ENCODE measurements at places on chromosomes 3 and 15.
A peak's percentile ranks its signal among the peaks of the same experiment; 100 is the strongest.

GRCh38 chr3:54671511-54671910 is 256.3 kb downstream of the LRTM1 start:
- no peak for DNase-seq

- no peak for DNase-seq
Measured at GRCh38 chr3:72601060-72601459, 247.2 kb downstream of the SHQ1 start.

DNA sequence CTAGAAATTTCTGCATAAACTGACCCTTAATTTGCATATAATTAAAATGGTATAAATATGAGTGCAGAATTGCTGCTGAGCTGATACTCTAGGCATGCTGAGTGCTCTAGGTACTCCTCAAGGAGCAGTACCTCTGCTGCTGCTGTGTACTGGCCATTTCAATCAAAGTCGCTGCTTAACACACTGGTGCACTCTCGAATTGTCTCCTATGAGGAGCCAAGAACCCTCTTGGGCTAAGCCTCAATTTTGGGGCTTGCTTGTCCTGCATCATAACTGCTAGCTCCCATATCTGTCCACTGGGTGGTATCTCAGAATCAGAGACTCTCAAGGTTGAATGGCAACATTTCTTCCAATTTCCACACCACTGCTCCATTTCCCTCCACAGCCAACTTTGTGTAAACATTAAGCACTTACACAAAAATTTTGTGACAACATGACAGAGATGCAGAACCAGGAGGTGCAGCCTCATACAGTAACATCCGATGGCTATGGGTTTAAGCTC is 82.5 kb downstream of the XXYLT1 start:
- DNase-seq, result no peak

GRCh38 chr3:9324944-9325343 is 37.9 kb upstream of the THUMPD3 start:
- DNase-seq, result no peak

GRCh38 chr3:133413161-133414020 is 13.5 kb downstream of the BFSP2 start:
- peak; percentile 21 for DNase-seq

DNA sequence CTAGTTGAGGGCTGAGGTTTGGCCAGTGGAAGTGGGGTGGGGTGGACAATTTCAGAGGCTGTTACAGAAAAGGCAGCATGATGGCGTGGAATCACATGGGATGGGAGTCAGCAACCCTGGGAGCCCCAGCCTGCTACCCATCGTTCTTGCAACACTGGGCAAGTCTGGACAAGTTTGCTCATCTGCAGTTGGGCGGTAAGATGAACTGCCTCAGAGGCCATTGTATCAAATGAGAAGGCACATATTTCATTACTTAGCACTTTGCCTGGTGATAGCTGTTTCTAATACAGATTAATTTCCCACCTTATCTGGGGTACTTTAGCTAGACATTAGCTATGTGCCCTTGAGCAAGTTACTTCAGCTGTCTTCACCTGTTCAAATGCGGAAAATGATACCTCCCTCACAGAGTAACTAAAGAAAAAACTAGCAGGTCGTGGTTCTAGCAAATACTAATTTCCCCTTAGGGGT is 248.9 kb downstream of the THSD4 start:
- no peak for DNase-seq

GRCh38 chr3:172256101-172256734 is 192.0 kb downstream of the GHSR start:
- peak; percentile 60 for DNase-seq

- DNase-seq, result no peak
Measured at GRCh38 chr3:14373753-14374376, 28.5 kb upstream of the SLC6A6 start.

GRCh38 chr15:83515164-83515563 is 68.0 kb downstream of the SH3GL3 start:
- DNase-seq, result no peak

DNA sequence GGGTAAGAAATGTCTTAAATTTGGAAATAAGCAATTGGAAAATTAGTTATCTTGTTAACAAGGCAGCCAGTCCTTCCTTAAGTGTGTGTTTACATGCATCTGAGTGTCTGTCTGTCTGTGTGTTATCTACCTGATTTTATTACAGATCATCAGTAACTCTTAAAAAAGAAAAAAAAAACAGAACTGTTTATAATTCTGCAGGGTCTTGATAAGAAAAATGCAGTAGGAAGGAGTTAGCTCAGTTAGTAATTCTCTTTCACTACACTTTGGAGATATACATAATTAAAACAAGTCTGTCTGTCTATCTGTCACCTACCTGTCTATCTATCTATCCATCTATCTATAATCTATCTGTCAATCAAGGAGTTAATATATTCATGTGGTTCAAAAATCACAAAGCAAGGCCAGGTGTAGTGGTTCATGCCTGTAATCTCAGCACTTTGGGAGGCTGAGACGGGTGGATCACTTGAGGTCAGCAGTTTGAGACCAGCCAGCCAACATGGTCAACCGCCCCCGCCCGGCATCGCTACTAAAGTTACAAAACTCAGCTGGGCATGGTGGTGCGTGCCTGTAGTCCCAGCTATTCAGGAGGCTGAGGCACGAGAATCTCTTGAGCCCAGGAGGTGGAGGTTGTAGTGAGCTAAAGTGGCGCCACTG is 135.5 kb upstream of the SGO1 start:
- DNase-seq, result no peak

GRCh38 chr3:32220006-32220405 is 18.5 kb upstream of the CMTM8 start:
- DNase-seq, result no peak

GRCh38 chr15:71153823-71154524 is 38.7 kb downstream of the THSD4 start:
- DNase-seq, result peak; percentile 40

DNA sequence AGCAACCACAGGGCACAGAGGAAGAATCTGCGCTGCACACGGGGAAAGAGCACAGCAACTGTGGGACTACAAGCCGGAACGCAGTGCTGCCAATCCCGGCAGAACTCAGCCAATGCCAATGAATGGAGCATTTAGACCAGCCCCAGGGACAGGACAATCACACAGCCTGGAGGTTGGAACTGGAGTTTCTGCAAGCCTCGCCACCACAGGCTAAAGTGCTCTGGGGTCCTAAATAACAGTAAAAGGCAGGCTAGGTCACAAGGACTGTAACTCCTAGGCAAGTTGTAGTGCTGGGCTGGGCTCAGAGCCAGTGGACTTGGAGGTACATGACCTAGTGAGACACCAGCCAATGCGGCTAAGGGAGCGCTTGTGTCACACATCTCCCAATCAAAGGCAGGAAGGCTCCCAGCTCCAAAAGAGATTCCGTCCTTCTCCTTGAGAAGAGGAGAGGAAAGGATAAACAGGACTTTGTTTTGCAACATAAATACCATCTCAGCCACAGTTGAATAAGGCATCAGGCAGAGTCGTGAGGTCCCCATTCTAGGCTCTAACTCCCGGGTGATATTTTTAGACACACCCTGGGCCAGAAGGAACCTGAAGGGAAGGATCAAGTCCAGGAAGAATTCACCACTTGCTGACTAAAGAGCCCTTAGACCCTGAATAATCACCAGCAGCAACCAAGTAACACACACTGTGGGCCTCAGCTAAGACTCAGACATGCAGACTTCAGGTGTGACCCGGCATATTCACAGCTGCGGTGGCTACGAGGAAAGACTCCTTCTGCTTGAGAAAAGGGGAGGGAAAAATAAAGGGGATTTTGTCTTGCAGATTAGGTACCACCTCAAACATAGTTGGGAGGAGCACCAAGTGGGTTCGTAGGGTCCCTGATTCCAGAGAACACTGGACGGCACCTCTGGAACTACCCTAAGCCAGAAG is 85.5 kb upstream of the XXYLT1 start:
- DNase-seq, result peak; percentile 22

DNA sequence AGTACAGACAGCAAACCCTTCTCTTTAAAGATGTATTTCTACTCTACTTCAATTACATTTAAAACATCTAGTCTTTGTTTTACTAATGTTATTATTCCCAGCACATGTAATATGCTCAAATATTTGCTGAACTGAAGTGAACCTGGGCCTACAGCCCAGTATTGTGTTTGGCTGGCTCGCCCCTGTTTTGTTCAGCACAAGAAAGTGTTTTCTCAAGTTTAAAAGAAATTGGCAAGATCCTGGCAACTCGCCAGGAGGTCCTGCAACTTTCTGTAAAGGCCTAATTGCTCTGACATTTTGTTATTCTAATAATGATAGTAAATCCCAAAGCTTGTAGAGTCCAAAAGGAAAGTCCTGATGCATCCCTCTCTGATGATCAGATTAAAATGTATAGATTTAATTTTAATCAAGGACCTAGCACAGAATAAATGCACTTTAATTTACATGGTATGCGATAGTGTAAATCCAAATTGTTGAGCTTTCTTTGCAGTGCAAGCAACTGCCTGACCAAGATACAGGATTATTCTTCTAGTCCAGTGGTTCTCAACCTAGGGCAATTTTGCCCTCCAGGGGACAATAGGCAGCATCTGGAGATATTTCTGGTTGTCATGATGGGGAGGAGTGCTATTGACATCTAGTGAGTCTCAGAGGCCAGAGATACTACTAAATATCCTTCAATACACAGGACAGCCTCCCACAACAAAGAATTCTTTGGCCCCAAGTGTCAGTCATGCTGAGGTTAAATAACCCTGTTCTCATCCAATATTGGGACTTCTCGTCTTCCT is 35.7 kb upstream of the TMOD3 start:
- no peak for DNase-seq

- no peak for DNase-seq
Measured at GRCh38 chr3:134675726-134676256, 25.0 kb upstream of the KY start.

DNA sequence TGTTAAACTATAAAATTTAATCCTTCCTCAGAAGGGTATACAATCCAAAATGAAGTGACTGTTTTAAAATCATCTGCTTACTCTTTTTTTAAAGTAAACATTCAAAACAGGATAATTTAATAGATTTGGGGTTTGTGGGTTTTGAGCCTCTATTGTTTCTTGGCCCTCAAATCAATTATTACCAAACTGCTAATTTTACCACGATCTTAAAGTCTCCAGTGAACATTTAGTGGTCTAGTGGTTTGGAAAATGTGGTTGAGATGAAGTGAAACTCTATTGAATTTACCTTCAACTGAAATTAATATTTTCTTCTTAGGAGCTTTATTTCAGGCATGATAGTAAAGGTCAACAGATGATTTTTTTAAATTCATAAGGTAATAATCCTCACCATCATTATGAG is 11.2 kb upstream of the ATP11B start:
- no peak for DNase-seq

- no peak for DNase-seq
Measured at GRCh38 chr15:58535894-58536293, 104.1 kb downstream of the LIPC start.

- DNase-seq, result peak; percentile 40
Measured at GRCh38 chr3:186427627-186428281, 65.7 kb upstream of the DGKG start.

GRCh38 chr15:44034933-44035624 is 160.0 kb downstream of the FRMD5 start:
- DNase-seq, result peak; percentile 88

GRCh38 chr3:33758864-33759263 is 39.6 kb upstream of the PDCD6IP start:
- DNase-seq, result peak; percentile 35

DNA sequence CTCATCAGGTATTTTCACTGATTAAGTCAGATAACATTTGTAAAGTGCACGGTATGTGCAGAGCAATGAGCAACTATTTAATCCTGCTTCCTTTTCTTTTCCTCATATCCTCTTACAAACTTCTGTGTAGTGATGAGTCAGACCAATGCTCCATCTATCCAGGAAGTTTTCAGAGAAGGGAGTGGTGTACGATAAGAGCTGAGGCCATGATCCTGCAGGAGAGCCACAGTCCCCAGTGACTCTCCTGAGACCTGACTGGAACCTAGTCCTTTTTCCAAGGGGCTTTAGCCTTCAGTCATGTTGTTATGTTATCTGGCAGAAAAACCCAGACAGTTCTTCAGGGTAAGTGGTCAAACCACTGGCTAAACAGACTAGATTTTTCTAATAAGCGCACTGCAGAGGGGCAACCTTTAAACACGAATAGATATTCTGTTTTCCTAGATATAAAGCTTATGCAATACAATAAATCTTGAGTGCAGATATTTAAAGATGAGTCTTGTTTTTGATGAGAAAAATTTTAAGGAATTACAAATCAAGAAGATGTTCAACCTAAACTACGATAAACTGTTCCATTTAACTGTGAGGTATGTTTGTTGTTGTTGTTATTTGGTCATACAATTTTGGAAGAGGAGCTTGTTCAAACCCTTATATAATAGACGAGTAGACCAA is 110.5 kb upstream of the RAP2B start:
- peak; percentile 88 for DNase-seq

GRCh38 chr15:57924598-57924997 is 140.9 kb downstream of the ALDH1A2 start:
- DNase-seq, result no peak

GRCh38 chr15:51731549-51732267 is 5.7 kb downstream of the LYSMD2 start:
- DNase-seq, result peak; percentile 48

DNA sequence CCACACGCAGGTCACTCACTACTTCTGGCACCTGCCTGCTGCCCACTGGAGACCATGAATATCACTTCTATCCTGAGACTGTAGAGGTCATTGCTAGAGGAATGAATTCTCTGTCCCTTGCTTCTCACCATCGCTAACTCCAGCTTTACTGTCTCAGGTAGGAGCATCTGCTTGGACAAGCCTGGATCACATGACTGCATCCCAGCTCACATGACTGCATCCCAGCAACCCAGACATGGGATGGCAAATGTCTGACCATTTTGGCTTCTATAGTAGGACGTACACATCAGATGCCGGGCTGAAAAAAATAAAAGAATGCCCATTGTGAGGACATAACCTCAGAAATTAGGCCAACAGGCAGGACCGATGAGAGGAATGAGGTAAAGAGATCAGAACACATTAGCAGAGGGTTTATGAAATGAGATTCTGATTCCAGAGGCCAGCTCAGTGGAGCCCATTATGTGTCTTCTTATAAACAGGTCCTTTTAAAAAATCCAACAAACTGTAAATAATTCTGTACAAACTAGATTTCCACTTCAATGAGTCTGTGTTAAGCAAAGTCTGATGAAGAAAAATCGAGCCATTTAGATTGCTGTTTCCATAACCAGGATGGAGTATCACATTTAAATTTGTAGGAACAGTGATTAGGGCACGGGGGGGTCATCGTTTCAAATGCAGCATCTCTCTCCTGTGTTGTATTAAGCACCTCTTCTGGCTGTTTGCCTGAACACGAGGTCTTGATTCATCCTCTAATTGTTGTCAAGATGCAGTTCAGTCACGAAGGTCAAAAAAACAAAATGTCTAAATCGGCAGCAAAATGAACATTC is 126.7 kb downstream of the MTHFS start:
- no peak for DNase-seq

GRCh38 chr3:132606085-132606484 is 9.0 kb downstream of the ACKR4 start:
- DNase-seq, result peak; percentile 58

- DNase-seq, result peak; percentile 65
Measured at GRCh38 chr3:152444029-152444641, 175.4 kb downstream of the MBNL1 start.

GRCh38 chr3:85342915-85343314 is 384.1 kb downstream of the CADM2 start:
- no peak for DNase-seq
